Natural killer cell treated with Interleukin-12 subunit alpha and Interleukin-12 subunit beta and Interleukin-15 and Interleukin-18, amount 100 ng/mL, for 72 hours (primary cell): ENCODE measurements at places on chromosomes 3 and 15.
A peak's percentile ranks its signal among the peaks of the same experiment; 100 is the strongest.

DNA sequence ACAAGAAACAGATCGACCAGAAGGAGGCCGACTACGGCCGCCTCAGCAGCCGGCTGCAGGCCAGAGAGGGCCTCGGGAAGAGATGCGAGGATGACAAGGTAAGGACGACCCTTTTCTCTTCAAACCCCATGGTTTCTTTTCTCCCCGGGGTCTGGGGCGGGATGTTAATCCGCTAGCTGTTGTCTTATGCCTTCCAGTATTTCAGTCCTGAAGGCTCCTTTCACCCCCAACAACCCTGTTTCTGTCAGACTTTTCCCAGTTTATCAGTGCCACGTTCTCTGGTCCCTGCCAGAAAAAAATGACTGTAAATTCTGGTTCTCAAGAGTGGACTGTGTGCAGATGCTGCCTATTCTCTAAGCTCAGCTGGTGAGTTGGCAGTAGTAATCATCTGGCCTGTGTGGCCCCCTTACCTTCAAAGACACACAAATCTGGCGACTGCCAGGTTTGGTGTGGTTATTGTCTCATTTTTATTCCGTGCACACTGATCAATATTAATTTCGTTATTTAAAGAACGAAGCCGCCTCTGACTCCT lies 806 bp downstream of the GOLM2 start:
- peak overlapping the region; percentile 100 for H3K27ac ChIP-seq
- peaks cover 12% of the 10 kb centered on the region for H3K36me3 ChIP-seq
- peaks cover 41% of the 10 kb centered on the region for H3K4me1 ChIP-seq
- no peaks in the 10 kb centered on the region for H3K27me3 ChIP-seq
- H3K4me3 ChIP-seq = peak overlapping the region; percentile 99

DNA sequence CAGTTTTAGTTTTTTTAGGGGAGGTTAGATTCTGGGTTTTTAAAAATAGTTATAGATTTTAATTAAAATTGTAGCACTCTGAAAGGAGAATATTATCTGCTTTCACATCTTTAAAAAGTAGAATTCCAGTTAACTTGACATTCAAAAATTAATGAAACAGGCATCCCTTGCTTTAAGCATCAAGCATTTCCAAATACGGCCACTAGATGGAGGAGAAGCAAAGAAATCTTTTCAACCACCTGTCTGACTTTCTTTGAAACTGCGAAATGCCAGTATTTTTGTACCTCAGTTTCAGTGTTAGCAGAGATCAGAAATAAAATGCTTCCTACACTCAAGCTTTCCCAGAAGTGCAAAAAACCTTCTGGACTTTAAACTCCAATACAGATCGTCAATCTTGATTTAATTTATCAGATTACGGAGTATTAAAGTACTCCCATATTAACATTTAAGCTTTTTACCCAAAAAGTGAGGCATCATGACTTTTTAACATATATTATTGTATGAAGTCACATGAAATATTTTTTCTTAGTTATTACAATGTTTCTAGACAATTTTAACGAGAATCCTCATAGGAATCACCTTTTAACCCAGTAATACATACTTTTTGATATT lies 153.3 kb downstream of the P3H2 start:
- no peak for DNase-seq
- H3K27me3 ChIP-seq = peaks cover 4% of the 10 kb centered on the region
- no peaks in the 10 kb centered on the region for H3K4me1 ChIP-seq

DNA sequence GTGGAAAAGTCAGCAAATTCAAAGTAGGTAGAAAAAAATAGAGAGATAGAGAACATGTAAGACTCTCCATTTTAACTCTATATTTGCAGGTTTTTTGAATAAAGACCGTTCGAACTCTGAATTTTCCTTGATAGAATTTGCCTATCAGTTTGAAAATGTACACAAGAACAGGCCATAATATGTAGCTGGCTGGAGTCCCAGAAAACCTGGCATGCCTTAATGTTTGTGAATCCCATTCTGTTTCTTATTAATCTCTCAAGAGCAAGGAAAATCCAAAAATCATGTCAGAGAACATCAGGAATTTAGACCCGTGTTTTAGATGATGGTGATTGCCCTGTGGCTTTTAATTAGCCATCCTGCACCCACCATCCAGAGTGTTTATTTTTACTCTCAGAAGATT lies 7.2 kb upstream of the CFAP161 start:
- H3K36me3 ChIP-seq = no peaks in the 10 kb centered on the region
- no peak for DNase-seq
- H3K27me3 ChIP-seq = peaks cover 69% of the 10 kb centered on the region
- no peak overlapping the region for H3K4me3 ChIP-seq

DNA sequence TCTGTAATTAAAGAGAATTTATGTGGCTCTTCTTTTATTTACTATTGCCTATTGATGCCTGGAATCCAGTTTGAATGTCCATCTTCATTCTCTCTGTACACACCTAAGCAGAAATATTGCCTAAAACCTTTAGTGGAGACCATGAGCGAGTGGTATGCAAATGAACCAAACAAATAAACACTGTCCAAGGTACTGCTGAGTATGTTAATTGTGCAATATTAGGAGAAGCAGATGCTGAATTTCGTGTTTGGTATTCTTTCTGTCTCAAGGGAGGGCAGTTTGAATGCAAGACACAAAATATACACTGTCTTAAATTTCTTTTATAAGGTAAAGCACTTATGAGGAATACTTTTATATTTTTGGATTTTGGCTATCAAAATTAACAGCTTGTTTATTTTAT lies 440.9 kb downstream of the RBMS3 start:
- H3K27me3 ChIP-seq = no peaks in the 10 kb centered on the region
- no peaks in the 10 kb centered on the region for H3K36me3 ChIP-seq
- H3K4me1 ChIP-seq = no peaks in the 10 kb centered on the region
- no peak overlapping the region for H3K27ac ChIP-seq

- no peaks in the 10 kb centered on the region for H3K27me3 ChIP-seq
- H3K27ac ChIP-seq = no peak overlapping the region
- peak; percentile 69 for DNase-seq
- peaks cover 12% of the 10 kb centered on the region for H3K4me1 ChIP-seq
- H3K36me3 ChIP-seq = no peaks in the 10 kb centered on the region
These were observed 87.8 kb downstream of the NCEH1 start for GRCh38 chr3:172622916-172623700.

GRCh38 chr15:85615930-85616329 lies 178.8 kb downstream of the KLHL25 start:
- H3K27ac ChIP-seq = no peak overlapping the region
- no peak overlapping the region for H3K4me3 ChIP-seq
- H3K36me3 ChIP-seq = no peaks in the 10 kb centered on the region
- peaks cover 14% of the 10 kb centered on the region for H3K4me1 ChIP-seq

GRCh38 chr3:193813501-193813830 lies 220.5 kb downstream of the OPA1 start:
- H3K27me3 ChIP-seq = peaks cover 18% of the 10 kb centered on the region
- no peak overlapping the region for H3K4me3 ChIP-seq
- no peaks in the 10 kb centered on the region for H3K4me1 ChIP-seq

DNA sequence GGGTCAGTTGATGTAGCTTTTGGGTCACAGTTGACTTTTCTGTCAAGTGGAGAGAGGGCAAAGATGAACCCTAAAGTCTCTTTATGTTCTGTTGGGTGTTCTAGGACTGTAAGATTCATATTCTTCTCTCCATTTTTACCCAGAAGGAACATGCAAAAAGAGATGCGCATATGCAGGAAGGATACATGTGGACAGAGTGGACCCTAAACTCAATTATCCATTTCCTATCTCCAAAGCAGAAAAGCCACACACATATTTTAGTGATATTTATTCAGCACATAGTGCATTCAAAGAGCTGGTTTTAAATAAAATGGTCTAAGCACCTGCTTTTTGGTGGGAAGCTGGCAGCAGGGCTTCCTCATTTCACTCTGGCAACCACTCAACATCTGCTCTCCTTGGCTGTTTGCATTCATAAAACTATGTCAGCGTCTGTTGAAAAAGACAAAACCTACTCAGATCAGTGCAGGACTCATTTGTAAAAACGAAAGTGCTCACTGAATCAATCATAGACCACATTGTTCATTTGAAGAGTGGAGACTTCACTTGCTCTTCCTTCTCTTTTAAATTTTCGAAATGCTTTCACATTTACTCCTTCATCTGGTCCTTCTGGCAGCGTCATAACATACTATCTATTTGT lies 96.6 kb downstream of the SEMA6D start:
- H3K27ac ChIP-seq = peak overlapping the region; percentile 24
- H3K4me3 ChIP-seq = peak overlapping the region; percentile 52
- peaks cover 37% of the 10 kb centered on the region for H3K4me1 ChIP-seq
- no peaks in the 10 kb centered on the region for H3K27me3 ChIP-seq
- DNase-seq = no peak
- no peaks in the 10 kb centered on the region for H3K36me3 ChIP-seq

DNA sequence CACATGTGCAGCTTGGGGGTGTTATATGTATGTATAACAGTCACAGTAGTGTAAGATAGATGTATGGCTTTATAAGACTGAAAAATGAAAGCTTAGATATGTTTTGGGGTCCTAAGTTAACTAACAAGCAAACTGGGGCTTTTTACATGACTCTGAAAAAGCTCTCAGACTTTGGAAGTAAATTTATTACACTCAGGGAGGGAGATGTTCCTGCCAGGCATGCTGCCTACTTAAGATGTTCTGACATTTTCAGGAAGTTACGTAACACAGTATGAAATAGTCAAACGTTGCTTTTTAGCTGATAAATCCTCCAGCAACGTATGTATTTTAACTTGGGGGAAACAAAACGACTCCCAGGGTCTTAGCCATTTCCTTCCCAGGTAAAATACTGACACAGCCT lies 1.7 kb upstream of the IFT57 start:
- H3K4me1 ChIP-seq = peaks cover 34% of the 10 kb centered on the region
- H3K4me3 ChIP-seq = peak overlapping the region; percentile 86
- H3K27ac ChIP-seq = peak overlapping the region; percentile 99
- no peaks in the 10 kb centered on the region for H3K27me3 ChIP-seq
- H3K36me3 ChIP-seq = no peaks in the 10 kb centered on the region

GRCh38 chr3:121757087-121757811 lies 7.7 kb upstream of the GOLGB1 start:
- H3K36me3 ChIP-seq = no peaks in the 10 kb centered on the region
- no peak overlapping the region for H3K27ac ChIP-seq
- H3K27me3 ChIP-seq = peaks cover 27% of the 10 kb centered on the region
- no peak for DNase-seq
- no peaks in the 10 kb centered on the region for H3K4me1 ChIP-seq
- H3K4me3 ChIP-seq = no peak overlapping the region
